ENCODE measurements at places on chromosomes 2 and 18.

- no peak for DNase-seq
These were observed 117.8 kb downstream of the ATAD2B start for GRCh38 chr2:23809150-23809549.

- DNase-seq: no peak
These were observed 85.6 kb downstream of the MARCHF4 start for GRCh38 chr2:216286616-216287231.

DNA sequence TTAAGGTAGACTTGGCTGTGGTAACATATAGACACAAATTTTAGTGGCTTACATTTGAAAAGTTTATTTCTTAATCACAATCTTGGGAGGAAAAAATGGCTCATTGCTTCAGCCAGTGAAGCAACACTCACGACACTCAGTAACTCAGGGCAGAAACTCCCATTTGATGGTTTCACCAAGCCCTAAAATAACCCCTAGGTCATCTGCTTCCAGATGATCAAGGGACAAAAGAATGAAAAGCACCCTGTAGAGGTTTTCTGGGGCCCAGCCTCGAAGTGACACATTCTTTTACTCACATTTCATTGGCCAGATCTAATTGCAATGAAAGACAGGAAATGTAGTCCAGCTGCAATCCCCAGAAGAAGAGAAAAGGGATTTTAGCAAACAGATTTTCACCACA lies 275.9 kb downstream of the TMX3 start:
- peak; percentile 98 for DNase-seq

DNA sequence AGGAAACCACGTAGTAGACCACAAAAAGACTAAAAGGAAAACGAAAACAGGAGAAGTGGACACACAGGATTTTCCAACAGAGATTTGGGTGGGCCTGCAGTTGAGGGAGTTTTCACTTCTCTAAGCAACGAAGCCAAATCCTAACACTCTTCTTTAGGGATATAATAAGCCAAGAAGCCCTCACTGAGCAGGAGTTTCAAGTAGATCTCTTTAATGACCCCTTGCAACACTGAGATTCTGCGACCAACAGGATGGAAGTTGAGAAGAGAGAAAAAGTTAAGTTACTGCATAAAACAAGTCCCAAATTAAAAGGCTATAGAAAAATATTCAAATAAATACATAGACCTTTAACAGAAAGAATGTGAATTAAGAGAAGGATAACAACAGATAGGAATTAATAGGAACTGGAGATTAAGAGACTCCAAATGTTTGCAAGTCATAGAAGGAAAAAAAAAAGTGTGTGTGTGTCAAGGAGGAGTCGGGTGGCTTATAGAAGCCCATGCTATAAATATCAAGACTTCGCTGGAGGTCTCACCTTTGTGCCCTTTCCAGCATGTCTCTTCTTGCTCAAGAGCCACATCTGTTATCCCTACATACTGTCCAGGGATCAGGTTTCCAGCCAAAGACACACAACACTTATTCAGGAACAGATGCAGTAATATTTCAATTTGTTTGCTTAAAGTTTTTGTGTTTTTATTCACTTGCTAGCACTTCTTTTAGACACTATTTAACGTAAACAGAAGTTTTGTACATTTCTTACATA lies 69.4 kb upstream of the ARHGAP28 start:
- DNase-seq: no peak

- no peak for DNase-seq
These were observed 96.7 kb upstream of the LMAN1 start for GRCh38 chr18:59455728-59456276.

DNA sequence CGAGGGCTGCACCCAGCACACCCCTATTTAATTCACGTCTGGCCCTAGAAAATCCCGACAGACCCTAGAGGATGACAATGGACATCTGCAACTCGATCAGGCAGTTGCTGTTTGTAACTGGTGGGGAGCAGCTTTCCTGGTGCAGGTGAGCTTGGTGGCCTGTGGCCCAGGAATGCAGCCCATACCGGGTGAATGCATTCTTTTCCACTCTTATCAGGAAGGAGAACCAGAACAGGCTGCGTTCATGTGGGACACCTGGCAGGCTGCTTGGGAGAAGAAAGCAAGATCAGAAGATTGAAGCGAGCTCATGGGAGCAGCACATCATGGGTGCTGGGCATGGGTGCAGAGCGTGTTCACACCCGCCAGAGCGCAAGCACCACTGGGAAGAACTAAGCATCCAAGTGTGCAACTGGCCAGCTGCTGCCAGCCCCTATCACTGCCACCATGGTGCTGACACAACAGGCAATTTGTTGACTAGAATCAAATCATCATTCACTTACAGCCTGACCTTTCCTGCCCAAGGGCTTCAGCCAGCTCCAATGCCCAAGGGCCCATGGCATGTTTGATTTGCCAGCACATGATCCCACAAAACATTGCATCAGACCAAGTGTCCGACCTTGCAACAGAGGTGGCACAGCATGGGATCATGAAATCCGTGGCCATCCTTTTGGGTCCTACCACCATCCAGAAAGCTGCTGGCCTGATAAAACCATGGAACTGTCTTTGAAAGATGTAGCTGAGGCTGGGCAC lies 241.7 kb upstream of the ID2 start:
- no peak for DNase-seq

GRCh38 chr2:23385748-23386338 lies 864 bp downstream of the KLHL29 start:
- peak; percentile 34 for DNase-seq

DNA sequence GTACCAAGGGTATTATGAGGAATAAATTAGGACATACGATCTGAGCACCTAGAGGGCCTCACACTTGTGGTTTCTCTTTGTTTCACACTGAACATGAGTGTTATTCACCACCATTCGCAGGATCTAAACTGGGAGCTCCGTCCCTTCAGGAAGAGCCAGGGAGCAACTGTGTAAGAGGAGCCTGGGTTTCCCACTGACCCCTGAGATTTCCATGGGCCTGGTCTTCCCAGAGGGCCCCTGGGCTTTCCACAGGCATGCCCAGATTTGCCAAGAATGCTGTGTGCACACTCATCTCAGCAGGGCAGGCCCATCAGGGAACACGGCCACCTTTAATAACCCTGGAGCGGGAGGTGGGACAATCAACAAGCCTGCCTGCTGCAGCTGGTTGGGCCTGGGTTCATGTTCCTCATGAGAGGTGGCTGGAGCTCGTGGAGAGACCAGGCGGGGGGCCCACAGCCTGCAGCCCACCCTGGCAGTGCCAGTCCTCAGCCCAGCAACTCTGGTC lies 416.8 kb upstream of the MYT1L start:
- no peak for DNase-seq

DNA sequence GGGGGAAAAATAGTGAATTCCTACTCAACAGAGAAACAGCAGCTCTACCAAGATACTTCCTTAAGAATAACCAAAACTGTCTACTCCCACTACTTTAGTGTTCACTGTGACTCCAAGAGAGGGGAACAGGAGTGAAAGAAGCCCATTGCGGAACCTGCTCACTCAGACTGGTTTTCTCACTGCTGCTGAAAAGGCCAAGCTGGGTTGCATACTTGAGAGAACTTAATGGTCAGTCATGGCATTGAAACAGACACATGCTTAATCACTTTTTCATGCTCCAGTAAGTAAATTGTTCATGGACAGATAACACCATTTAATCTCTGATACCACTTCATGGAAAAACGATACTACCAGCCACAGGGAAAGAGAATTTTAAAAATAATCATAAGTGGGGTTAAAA lies 35.7 kb upstream of the SLC8A1 start:
- peak; percentile 8 for DNase-seq

GRCh38 chr18:11937874-11938478 lies 29.9 kb upstream of the MPPE1 start:
- DNase-seq: peak; percentile 58

DNA sequence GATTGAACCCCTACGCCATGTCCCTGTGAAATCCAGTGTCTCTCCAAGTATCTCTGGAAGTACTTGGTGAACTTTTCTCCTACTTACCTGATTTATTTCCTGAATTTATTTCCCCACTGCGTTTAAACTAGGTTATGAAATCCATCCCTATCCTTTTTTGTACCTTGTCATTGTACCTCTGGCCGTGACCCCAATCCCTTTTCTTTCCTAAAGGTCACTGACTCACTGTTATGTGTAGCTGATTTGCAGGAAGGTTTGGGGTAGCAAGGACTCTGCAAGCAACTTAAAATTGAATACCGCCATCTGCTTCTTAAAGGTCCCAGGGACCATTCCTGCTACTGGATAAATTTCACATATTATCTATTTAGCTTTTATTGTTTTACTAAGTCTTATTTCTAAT lies 4.6 kb upstream of the ENOSF1 start:
- DNase-seq: no peak

GRCh38 chr2:231312066-231312465 lies 83.4 kb upstream of the B3GNT7 start:
- DNase-seq: no peak

DNA sequence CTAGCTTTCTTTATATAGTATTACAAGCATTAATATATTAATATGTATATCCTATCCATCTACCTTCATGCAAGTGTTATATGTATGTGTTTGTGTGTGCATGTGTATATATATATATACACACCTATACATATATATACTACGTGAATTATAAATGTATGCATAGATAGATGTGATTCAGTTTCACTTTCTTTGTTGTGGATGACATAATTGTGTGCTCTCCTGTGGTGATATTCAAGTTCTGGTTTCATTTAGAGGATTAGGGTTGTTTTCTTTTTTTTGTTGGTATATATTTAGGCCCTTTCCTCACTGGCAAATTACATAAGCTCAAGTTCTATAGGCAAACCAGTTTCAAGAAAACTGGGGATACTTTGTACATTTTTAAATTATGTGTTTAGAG lies 225.7 kb upstream of the FANCL start:
- DNase-seq: no peak

DNA sequence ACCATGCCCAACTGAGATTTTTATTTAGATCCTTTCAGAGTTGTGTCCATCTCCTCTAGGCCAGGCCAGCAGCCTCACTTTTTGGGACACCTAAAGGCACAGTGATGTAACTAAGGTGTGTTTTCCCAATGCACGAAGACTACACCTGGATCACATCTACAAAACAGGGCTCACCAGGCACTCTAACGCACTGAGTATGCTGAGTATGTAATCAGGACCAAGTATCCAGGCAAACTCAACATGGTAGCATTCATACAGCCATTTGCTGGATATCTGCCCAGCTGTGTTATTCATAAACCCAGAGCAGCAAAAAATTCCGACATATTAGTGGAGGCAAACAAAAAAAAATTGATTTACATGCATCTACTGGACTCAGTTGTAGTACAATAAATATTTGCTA lies 33.8 kb downstream of the LPIN2 start:
- peak; percentile 72 for DNase-seq

DNA sequence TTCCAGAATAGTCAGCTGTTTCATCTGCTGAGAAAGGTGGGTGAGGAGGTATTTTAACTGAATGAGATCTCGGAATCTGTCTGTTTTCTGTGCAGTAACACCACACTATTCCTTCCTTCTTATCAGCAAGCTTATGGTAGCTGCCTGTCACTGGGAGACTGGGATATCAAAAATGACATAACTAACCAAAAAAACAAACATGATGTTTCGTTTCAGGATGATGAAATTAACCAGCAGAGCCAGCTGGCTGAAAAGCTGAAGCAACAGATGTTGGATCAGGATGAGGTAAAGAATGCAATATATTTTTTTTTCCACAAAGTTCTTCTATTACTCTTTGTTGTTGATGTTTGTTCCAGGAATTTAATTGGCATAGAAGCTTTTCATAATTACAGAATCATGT lies 59.8 kb upstream of the LYPD6B start:
- DNase-seq: peak; percentile 38

DNA sequence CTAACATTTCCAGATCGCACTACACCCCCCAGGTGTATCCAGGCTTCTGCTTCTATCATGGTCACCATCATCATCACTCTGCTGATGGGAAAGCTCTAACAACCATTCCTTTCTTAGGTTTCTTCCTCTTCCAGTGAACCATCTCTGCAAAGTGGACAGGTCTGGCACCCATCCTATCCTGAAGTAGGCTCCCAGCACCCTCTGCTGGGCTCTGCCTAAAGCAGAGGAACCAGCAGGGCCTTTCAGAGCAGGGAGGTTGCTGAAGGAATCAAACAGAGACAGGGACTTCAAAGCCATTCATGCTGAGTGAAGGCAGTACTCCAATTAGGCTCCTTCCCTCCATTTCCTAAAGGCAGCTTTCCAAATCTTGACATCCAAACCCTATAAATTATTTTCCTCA lies 27.2 kb upstream of the SATB2 start:
- DNase-seq: peak; percentile 26

GRCh38 chr18:33316146-33316587 lies 124.4 kb downstream of the CCDC178 start:
- no peak for DNase-seq

DNA sequence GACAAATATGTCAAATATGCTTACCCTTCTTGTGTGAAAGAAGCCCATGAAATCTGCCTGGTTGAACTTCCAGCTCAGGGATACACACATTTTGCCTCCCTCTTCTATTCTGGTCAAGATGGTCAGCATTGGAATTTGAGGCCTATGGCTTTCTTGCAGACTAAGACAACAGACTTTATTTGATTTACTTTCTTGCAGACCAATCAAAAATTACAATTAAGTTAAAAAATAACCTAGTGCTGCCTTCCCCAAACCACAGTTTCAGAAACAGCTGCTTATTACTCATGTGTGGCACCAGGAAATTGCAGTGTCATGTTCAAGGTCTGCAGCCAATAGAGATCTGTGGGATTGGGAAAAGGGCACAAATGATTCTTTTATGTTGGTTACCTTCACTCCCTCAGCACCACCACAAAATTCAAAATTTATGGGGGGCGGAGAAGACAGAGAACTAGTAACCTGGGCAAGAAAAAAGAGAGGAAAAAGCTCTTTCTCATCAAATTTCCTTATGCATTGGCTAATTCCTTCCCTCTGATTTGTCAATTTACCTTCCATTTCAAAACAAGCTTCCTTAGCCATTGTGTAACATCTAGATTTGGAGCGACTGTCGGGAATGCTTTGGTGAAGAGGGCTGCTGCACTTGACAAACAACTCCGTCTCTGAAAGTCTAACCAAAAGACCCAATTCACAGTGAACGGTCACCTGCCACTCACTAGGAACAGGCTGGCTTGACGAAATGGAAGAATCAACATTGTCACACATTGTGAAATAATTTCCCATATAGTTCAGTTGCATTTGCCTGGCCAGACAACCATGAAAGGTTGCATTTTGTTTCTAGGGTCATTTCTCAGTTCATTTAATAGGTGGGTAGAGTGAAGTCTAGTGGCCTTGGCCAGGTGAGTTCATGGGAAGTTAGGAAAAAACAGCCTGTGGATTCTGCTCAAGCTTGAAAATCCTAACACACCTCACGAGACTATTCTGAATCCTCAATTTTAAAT lies 100.4 kb upstream of the FZD5 start:
- peak; percentile 93 for DNase-seq

GRCh38 chr2:187654535-187654934 lies 100.3 kb upstream of the TFPI start:
- DNase-seq: no peak

DNA sequence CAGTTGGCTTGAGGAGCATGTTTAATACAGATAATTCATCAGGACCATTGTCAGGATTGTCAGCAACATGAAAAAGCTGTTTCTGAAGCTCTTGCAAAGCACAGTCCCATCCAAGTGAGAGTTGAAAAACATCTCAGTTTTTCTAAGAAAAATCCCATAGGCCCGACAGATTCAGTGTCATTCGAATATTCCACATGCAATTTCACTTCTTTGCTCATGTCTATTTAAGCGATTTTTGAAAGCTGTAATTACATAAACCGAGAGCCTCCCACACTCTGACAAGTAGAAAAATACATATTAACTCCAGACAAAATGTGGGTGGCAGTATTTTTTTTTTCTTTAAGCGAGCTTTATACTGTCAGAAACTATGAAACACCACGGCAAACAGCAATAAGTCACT lies 134.7 kb upstream of the GALNT5 start:
- no peak for DNase-seq

GRCh38 chr2:231277962-231278361 lies 79.5 kb downstream of the ARMC9 start:
- DNase-seq: no peak

All from AG10803 (cell line).